ENCODE measurements at places on chromosomes 2 and 18. TPM values are rescaled to one million over a fixed set of nuclear protein-coding genes. Genes with fewer than 3 reads are reported as not detected.

GRCh38 chr2:138298120-138298814 is 203.3 kb upstream of the SPOPL start:
- DNase-seq, result no peak

DNA sequence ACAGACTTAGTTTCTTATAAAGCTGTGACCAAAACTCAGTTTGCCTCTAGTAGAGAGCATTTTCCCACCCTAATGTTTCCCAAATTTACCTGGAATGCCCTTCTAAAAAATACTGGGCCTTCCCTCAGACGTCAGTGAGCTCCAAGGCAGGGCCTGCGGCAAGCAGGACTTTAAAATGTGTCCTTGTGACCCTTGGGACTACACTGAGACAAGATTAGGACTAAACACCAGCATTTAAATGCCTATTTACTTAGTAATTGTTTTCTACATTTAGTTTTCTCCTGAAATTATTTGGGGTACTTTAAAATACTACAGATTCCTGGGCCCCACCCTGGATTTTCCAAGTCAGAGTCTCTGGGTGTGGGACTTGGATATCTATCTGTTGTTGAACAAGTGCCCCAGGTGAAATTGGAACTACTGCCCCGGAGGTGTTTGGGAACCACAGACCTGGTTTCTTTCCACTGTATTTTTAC is 14.3 kb downstream of the GATA6 start:
- DNase-seq, result no peak

HTRA2 gene
- 28.8 TPM for polyA plus RNA-seq

ASNSD1 gene
- polyA plus RNA-seq, result 42.3 TPM

POLR1A gene
- 14.6 TPM for polyA plus RNA-seq

MATN3 gene
- 1.6 TPM for polyA plus RNA-seq

All from forelimb muscle (tissue), 1 donor.